Fibroblast of skin of abdomen (primary cell): ENCODE measurements at places on chromosomes 7 and 10.
A peak's percentile ranks its signal among the peaks of the same experiment; 100 is the strongest.

GRCh38 chr7:128946936-128947830, 9.5 kb downstream of the IRF5 start:
- DNase-seq: no peak

DNA sequence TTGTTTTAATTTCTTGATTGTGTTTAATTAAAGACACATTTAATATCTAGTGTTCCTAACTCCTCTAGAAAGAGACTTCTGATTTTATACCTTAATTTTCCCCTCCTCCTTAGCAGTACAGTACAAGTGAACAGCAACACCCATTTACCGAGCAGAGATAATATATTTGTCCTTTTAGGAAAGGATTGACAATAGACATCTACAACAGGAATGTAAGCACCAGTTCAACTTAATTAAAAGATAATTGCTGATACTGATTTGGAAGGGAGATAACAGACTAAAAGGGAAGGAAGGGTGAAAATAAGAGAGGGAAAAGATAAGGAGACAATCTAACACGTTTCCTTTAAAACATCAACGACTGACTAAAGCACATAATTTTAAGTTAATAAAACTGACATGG, 119.3 kb downstream of the SRPK2 start:
- DNase-seq: no peak

DNA sequence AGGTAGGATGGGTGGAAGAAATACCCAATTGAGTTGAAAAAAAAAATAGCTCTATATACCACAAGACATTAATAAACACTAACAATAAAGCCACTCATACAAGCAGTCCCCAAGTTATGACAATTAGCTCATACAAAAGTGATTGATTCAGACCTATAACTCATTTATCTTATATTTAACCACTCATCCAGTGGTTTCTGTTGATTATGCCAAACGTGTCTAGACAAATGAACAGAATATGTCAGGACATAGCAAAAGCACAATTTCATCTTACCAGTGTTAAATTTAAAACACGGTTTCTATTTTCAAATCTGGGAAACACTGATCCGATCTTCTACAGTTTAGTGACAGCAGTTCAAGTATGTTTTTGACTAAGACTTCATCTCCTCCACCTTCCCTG, 17.0 kb downstream of the ABI1 start:
- no peak for DNase-seq

DNA sequence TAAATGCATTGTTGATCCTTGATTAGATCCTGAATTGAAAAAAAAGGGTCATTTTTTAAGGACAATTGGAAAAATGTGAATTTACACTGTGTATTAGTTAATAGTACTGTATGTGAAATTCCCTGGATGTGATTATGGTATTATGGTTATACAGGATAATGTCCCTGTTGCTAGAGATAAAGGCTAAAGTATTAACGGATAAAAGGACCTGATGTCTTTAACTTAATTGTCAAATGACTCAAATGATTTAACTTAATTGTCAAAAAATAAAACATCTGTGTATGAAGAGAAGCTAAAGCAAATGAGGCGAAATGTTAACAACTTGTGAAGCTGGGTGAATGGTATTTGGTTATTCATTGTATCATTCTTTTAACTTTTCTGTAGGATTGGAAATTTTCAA, 48.8 kb downstream of the SUFU start:
- DNase-seq: no peak

- no peak for DNase-seq
These were observed 12.5 kb upstream of the CDK6 start for GRCh38 chr7:92848851-92849250.

DNA sequence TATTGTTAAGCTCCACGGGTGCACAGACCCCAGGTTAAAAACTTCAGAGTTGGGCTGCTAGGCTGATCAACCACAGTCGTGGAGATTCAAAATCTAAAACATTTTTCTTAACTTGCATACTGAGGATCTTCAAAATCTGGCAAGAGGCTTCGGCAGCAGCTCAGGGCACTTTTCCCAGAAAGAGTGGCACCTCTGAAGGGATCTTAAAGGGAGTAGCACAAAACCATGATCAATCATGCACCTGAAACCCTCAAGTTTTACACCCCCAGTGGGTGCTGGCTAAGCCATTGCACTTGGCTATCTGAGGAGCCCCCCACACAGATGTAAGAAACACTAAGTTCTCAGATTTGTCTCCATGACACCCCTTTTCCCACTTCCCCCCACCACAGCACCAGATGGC, 151.7 kb downstream of the CALN1 start:
- no peak for DNase-seq

- DNase-seq: peak; percentile 70
These were observed 168.2 kb downstream of the ETV1 start for GRCh38 chr7:13821152-13821787.
